HT1080 (cell line): ENCODE measurements at places on chromosomes 3 and 15.

DNA sequence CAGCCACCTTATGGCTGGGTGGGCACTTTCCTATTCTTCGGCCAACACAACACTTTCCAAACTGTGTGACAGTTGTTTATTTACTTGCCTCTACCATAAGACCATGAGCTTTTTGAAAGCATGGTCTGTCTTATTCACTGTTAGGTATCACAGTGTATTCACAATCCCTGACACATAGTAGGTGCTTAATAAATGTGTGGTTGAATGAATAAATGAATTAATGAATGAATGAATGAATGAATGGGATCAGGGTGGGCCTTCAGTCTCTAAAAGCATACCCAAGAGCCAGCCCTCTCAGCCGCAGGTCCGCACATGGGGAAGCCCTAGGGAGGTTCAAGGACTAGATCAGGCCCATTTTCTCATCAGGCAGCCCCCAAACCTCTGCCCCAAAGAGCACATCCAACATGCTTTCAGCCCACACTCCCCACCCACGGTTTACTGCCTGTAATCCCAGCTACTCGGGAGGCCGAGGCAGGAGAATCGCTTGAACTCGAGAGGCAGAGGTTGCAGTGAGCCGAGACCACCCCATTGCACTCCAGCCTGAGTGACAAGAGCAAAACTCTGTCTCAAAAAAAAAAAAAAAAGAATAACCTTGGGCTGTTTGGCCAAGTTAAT, 95.9 kb downstream of the LIPC start:
- no peak for DNase-seq

DNA sequence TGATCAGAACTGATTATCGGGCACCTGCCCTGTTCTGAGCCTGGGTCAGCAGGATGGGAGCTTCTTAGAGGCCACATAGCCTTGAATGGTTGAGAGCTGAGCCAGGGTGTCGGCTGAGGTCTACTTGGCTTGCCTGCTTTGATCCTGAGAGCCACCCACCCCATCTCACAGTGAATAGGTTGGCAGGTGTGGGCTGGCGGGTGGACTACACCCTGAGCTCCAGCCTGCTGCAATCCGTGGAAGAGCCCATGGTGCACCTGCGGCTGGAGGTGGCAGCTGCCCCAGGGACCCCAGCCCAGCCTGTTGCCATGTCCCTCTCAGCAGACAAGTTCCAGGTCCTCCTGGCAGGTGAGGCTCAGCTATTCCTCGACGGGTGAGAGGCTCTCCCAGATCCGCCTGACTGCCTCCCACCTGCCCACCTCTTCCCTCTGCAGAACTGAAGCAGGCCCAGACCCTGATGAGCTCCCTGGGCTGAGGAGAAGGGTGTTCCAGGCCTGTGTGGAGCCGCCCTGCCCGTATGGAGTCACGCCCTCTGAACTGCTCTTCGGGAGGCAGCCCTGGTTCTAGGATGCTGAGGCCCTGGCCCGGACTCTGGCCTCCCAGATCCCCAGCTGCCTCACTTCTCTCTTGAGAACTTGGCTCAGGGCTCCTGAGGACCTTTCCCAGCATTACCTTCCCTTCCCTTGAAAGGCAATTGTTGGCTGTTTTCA, 3.8 kb downstream of the COMMD4 start:
- DNase-seq: no peak

GRCh38 chr3:9110802-9111201, 138.6 kb downstream of the SRGAP3 start:
- no peak for DNase-seq

DNA sequence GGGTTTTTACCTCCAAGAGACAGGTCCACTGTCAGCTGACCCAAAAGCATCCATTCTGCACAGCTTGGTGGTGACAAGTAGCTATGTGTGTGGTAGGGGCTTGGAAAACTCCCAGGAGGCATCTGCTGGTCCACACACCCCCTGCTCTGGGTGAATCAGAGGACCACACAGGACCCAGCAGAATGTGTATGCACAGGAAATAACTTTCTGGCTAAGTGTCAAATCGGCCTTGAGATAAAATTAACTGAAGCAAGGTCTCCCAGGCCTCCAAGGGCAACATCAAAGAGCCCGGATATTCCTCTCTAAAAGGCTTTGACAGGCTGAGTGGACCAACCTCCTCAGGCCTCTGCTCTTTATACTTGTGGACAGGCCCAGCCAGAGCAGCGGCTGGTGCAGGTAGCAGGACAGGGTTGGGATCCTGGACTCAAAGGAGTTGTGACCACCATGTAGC, 66.5 kb downstream of the CTNNB1 start:
- peak; percentile 92 for DNase-seq

GRCh38 chr3:192409201-192409837, 318.0 kb downstream of the FGF12 start:
- DNase-seq: peak; percentile 66

DNA sequence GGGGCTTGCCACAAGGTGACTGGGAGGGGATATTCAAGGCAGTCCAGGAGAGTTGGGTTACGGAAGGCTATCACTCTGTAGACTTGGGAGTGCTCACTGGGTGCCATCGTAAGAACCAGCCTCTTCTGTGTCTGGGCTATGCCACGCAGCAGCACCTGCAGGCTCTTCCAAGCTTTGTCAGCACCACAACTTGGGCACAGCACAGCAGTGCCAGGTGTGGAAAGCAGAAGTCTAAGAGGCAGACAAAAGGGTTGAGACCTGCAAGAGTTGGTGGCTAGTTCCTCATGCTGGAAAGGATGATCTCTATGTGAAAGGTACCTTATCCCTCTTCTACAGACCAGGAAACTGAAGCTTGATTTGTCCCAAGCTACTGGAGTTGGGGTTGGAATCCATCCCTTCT, 15.8 kb downstream of the CX3CR1 start:
- DNase-seq: no peak

DNA sequence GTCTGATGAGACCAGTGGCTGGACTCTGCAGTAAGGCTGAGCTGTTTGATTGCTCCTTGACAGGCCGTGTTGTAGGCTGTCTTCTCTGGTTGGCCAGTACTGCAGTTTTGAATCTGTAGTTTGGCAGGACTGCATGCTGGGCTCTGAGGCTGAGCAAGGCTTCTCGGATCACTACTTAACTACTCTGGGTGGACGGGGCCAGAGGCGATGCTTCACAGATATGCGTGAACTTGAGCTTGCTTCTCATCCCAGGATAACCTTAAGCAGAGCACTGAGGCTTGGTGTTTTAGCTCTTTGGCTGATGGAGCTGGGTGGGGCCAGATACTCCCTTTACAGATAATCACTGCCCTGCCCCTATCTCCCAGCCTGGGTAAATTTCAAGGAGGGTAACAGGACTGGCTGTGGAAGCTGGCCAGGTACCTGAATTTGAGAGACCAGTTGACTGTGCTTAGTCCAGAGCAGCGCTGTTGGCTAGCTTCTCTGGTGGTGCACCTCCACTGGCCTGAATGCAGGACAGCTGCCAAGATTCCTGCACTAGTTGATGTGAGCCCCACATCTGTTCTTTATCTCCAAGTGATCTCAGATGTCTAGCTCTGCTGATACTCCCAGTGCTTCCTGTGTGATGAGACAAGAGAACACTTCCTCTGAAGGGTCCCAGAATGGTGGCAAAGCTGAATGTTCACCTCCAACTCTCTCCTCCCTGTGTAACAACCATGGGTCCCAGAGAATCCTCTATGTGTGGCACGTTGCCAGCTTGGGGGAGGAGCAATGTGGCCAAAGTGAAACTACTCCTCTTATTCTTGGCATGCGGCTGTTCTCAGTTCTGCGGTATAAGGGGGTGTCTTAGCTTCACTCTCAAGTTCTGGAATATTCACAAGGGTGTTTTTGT, 37.9 kb downstream of the RPL39L start:
- peak; percentile 70 for DNase-seq

DNA sequence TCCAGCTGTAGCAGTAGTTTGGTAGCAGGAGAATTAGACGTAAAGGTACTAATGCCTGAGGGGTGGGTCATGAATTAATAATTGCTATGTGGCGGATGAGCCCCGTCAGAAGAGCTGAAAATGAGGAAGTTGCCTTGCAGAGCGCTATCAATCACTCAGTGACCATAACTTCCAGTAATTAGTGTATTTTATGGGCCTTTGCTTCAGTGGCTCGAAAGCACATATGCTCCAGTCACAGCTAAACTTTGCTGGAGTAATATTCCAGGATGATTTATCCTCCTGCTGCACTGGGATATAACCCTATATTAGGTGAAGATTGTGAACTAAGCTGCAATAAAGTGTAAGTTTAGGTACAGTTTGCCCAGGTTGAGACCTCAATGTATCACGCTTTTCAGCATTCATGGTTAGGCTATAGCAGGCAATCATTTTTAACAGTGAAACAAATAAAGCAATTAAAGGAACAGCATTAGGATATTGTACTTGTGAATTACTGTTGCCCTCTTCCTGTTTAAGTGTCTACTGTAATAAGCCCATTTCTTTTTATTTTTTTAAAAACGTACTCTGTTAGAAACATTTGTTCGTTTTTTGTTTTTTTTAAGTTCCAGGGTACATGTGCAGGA, 104.6 kb upstream of the SKOR1 start:
- DNase-seq: no peak

- DNase-seq: peak; percentile 49
These were observed 50.0 kb upstream of the TBC1D23 start for GRCh38 chr3:100210772-100211135.

GRCh38 chr3:136982520-136983138, 24.8 kb downstream of the IL20RB start:
- DNase-seq: no peak

GRCh38 chr3:115623044-115623868, at the start of gene GAP43:
Gene GAP43 (plus strand): TSS chr3:115623510. CDS start chr3:115623690, 180 bp downstream.
- peak; percentile 66 for DNase-seq

- no peak for DNase-seq
These were observed 5.6 kb downstream of the CD96 start for GRCh38 chr3:111547631-111548030.

GRCh38 chr3:114745322-114746240, 401.5 kb downstream of the ZBTB20 start:
- no peak for DNase-seq

- no peak for DNase-seq
These were observed 144.1 kb upstream of the DPH6 start for GRCh38 chr15:35690089-35690488.

DNA sequence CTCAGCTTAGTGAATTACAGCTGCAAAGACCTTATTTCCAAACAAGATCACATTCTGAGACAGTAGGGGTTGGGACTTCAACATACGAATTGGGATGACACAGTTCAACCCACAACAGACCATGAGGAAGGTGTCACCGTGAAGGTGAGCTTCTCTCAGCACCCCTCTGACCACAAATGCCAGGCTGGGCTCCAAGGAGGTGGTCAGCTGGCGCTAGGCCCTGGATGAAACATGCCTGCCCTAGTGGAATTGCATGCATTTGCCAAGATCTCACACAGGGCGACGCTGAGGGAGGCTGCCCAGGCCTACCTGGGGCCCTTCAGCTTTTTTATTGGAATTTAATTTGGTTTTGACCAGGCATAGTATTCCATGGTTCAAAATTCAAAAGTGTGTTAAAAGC, 1.8 kb downstream of the CFAP100 start:
- DNase-seq: no peak

DNA sequence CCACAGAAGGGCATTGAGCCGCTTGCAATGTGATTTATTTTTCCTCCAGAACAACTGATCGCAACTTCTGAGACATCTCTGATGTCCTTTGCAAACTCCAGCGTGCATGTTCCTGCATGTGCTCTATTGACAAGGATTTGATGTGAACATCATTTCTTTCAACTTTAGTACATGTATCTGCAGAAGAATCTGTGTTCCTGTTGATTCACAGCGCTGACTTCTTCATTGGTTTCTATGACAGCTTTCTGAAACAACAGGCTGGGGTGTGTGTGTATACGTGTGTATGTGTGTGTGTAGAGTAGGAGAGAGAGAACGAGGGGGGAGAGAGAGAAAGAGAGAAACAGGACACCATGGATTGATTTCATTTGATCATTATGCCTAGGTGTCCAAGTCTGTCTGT, 56.7 kb upstream of the CMTM8 start:
- DNase-seq: no peak

DNA sequence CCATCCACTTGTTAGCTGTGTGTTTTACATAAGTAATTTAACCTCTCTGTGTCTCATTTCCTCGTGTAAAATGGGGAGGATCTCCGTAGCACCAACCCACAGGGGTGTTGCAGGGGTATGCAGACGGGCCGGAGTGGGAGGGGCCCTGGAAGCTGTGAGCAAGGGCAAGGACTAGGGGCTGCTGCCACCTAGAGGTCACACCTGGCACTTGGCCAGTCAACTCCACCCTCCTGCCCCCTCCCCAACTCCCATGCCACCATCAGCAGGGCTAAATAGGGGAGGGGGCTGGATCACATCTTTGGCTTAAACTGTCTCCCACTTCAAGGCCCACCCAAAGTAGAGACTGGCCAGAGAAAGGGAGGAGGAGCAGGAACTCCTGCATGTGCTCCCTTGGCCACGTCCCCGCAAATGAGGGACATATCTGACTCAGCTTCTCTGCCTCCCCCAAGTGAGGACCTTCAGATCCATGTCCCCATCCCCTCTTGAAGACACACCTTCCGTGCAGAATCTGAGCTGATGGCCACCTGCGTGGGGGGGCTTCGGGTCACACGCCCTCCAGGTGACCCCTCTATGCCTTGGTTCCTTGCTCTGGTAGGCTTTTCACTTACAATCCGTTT, 2.6 kb downstream of the CCDC9B start:
- peak; percentile 85 for DNase-seq

DNA sequence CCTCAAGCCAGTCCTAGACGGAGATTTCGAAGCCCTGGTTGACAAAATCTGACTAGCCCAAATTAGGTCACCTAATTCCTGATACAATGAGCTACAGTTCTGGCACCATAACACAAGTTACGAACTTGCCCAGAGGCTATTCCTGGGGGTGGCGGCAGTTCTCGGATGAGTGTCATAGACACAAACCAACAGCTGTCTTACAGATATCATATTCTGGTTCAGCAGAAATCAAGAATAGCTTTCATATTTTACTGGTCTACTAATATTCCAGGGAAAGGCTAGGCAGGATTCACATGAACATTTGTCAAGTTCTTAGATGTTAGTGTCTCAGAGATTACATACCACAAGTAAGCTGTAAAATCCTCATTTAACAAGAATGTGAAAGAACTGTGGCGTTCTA, 8.8 kb downstream of the ANAPC13 start:
- no peak for DNase-seq

GRCh38 chr3:171542976-171543375, 82.8 kb upstream of the TNIK start:
- DNase-seq: no peak

DNA sequence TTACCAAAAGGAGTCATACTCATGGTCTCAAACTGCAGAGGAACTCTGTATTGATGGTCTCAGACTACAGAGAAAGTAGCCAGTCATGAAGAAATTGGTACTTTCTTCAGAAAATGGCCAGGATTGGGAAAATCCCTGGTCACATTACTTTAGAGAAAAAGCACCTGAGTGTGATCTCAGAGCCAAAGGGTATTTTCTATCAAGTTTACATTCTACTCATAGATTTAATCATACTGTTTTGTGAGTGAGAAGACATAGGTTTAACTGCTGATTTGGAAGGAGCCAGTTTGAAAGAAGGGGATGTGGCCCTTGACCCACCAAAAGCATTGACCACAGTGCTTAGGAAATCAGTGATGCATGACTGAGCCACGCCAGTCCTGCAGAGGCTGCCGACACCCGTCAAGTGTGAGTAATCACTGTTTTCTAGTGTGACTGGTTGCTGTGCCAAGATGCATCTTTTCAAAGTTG, 203.6 kb downstream of the AKAP13 start:
- DNase-seq: peak; percentile 15

- peak; percentile 97 for DNase-seq
These were observed 65.8 kb downstream of the PDE8A start for GRCh38 chr15:85047271-85047948.
